ENCODE measurements at places on chromosomes 3 and 15.
A peak's percentile ranks its signal among the peaks of the same experiment; 100 is the strongest.

DNA sequence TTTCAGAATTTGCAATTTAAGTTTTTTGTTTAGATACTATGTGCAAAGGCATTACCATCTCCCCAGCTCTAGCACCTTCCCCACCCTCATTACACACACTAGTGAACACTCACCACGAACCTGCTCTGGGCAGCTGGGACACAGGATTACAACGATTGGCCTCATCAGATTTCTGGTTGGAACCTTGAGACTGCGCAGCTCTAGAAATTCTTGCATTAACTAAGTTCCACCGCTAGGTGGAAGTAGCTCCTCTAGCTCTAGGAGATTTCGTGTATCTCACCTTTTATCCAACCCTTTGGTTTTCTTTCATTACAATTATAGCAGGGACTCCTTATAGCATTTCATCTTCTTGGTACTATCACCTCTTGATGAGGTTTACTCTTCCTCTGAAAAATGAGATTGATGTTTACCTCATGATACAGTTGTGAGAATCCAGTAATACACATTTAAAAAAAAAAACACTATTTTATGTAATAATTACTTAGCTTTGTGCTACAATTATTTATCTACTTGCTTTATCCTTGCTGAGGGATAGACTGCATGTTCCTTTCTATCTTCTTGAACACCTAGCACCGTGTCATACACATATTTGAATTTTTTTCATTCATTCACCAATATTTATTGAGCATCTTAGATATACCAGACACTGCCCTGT lies 28.7 kb upstream of the PLOD2 start:
- DNase-seq = peak; percentile 56

- peak; percentile 59 for DNase-seq
Measured at GRCh38 chr3:71129611-71130431, 453.7 kb downstream of the FOXP1 start.

GRCh38 chr3:79957066-79957465 lies 189.3 kb upstream of the ROBO1 start:
- no peak for DNase-seq

DNA sequence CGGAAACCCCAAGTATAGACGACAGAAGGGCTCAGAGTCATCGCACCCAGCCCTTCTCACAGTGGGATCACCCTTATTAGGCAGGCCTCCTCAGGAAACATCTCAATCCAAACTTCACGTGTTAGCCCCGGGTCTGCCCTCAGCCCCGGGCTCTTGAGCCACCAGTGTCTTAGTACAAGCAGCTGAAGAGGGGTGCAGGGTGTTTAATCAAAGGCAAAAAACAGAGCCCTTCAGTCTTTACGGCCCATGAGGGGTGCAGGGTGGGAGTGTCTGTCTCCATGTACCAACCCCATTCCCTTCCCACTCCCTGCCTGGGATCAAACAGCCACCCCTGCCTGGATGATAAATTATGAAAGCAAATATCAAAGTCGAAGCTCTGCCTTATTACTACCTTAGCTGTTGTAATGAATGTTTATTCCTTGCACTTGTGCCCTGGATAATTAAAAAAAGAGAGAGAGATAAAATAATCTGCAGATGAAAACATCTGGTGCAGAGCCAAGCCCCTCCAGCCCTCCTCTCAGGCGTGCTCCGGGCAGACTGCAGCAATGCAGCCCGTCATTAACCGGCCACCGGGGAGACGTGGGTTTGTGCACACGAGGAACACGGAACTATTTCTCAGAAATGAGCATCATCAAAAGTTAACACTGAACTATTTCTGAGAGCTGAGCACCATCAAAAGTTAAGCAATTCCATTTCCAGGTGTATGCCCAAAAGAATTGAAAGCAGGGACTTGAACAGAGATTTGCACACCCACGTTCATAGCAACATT lies 64.5 kb downstream of the ADAMTS17 start:
- no peak for DNase-seq

- no peak for DNase-seq
Measured at GRCh38 chr3:45872569-45872968, 13.8 kb upstream of the CCR9 start.

GRCh38 chr15:85401108-85401774 lies 20.8 kb downstream of the AKAP13 start:
- DNase-seq = no peak

DNA sequence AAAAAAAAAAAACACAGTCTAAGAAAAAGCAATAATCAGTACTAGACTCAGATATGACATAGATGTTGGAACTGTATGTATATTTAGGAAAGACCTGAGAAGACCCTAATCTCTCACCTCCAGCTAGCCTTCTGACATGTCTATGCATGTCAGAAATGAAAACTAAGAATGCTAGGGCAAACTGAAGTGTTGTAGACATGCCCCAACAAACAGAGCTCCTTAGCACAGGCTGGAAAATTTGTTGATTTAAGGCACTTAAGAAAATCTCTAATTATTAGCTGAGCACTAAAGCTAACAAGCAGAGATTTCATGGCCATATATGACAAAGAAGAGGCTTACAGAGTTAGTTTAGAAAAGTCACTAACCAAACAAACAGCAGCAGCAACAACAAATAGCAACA lies 45.5 kb upstream of the PRSS50 start:
- no peak for DNase-seq

DNA sequence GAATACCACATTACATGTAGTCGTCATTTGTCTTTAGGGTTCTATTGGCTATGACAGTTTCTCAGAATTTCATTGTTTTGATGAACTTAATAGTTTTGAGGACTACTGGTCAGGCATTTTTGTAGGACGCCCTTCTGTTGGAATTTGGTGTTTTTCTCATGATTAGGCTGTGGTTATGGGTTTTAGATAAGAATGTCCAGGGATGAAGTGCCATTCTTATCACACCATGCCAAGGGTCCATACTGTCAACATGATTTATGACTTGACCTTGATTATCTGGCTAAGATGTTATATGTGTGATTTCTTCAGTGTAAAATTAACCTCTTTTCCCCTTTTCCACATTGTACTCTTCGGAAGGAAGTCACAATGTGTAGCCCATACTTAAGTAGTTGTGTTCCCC lies 135.3 kb downstream of the DIPK2A start:
- DNase-seq = no peak

DNA sequence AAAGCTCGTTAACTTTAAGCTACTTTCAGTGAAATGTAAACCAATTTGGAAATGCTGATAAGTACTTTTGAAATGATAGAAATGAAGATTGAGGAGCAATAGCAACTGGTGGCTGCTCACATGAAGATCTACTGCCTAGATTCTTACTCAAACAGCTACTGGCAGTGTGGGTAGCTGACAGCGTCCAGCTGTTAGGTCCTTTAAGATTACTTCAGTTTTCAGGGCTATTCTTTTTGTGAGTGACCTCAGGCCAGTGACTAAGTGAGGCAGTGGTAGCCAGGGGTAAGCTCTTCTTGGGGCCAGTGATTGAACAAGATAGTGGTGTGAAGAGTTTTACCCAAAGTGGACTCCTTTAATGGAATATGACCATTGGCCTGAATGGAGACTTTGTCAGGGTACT lies 41.3 kb downstream of the NECTIN3 start:
- DNase-seq = no peak

GRCh38 chr3:176757429-176757828 lies 439.9 kb downstream of the TBL1XR1 start:
- DNase-seq = no peak

- DNase-seq = no peak
Measured at GRCh38 chr3:99505646-99506269, 132.6 kb upstream of the COL8A1 start.

DNA sequence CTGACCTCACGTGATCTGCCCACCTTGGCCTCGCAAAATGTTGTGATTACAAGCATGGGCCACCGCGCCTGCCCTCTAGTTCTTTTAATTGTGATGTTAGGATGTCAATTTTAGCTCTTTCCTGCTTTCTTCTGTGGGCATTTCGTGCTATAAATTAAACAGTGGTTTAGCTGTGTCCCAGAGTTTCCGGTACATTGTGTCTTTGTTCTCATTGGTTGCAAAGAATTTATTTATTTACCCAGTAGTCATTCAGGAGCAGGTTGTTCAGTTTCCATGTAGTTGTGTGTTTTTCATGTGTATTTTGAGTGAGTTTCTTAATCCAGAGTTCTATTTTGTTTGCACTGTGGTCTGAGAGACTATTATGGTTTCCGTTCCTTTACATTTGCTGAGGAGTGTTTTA lies 30.1 kb downstream of the MYRIP start:
- DNase-seq = no peak

DNA sequence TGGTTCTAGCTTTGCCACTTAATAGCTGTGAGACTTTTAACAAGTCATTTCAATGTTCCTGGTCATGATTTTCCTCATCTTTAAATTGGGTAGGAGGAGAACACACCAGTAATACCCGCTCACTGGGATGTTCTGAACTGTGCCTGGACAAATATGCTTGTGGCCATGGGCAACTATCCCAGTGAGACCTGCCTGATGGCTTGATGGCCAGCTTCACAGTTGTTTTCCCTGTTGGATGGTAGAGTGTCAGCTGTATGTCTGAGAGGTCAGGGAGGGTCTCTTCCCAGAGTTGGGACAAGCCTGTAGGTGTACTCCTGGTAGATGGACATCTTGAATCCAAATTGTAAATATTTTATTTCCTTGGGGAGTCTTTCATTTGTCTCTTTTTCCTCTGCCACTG lies 92.5 kb upstream of the PFN2 start:
- DNase-seq = no peak

GRCh38 chr3:119191800-119192199 lies 18.4 kb downstream of the UPK1B start:
- no peak for DNase-seq

Data from SHP77 treated with DMSO at 0.1 percent for 48 hours (cell line).